IMR-90 (cell line): ENCODE measurements at places on chromosomes 6 and 20. TPM values are rescaled to one million over a fixed set of nuclear protein-coding genes. Genes with fewer than 3 reads are reported as not detected.

DNA sequence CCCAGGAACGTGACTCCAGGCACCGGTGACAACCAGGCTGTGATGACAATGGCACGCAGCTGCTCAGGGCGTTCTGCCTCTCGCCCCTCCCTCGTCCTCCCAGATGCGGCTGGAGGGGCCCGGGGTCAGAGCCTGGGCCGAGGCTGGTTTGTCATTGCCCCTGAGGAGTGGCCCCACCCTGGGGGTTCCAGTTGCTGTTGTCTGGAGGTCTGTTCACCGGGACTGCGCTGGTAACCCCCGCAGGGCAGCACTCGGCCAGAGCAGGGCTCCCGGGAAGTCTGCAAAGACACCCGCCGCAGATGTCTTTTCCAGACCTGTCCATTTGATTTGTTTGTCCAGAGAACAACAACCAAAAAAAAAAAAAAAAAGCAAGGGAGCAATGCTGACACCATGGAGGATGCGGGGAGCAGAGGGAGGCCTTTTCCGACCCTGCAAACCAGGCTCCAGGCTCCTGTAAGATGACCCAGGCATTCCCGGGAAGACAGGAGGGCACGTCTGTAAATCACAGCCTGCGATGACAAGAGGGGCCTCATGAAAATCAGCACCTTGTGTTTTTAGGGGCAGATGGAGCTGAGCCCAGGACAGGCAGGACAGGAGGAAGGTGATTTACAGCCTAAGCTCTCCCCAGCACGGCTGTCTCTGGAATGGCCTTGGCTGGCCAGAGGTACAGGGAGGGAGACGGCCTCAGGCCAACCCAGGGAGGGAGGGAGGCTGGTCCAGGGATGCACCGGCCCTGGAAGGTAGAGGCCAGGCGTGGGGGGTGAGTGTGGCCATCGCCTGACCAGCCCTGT lies 189.3 kb downstream of the ERMARD start:
- no peaks in the 10 kb centered on the region for H3K4me1 ChIP-seq
- H3K4me3 ChIP-seq = no peak overlapping the region
- no peak overlapping the region for H3K27ac ChIP-seq
- no peak for DNase-seq

- no peaks in the 10 kb centered on the region for H3K36me3 ChIP-seq
- no peak for DNase-seq
- no peak overlapping the region for H3K27ac ChIP-seq
- H3K4me1 ChIP-seq = peaks cover 2% of the 10 kb centered on the region; the same call in 1 of the 2 replicates
- no peaks in the 10 kb centered on the region for H3K27me3 ChIP-seq
Measured at GRCh38 chr6:170028629-170029345, 262.1 kb downstream of the DLL1 start.

DNA sequence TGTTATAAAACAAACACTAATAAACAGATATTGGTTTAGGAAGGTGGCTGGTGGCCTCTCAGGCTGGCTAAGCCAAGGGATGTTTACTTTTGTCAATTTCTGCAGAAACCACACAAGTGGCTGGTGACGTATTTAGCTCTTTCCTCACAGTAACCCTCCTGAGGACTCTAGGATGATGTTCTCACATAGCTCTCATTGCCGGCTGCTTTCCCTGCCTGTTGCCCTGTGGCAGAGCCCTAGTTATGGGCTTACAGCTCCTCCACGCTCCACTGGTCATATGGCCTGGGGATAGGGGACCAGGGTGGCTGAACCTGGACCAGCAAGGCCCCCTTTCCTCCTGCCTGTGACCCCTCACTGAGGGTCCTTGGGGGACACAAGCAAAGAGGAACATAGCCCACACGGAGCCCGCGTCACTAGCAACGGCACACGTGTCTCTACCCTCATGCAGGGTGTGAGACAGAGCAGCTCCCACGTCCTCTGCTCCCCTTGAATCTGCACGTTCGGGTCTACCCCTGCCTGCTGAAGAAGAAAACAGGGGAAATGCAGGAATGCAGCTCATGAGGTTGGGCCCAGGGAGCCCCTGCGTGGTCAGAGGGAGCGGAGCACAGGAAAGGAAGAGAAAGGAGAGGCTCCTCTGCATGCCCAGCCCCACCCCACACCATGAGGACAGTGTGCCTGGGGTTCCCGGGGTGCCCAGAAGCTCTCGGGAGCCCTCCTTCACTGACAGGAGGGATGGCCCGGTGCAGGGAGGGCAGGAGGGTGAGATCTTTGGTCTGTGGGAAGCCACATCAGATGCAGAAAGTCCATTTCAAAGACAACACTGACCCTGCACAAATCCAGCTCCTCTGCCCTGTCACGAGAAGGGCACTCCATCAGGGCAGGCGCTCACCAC lies 13.9 kb downstream of the RAMACL start:
- H3K27me3 ChIP-seq = no peaks in the 10 kb centered on the region
- H3K4me1 ChIP-seq = peaks cover 18% of the 10 kb centered on the region
- peak; percentile 98 for DNase-seq
- peak overlapping the region; percentile 88 for H3K27ac ChIP-seq

Gene RAD21L1
- under 0.01 TPM in 1 of 2 replicates, not detected in the other for total RNA-seq

Gene SPATS1
- total RNA-seq = not detected in 2 replicates

- H3K27me3 ChIP-seq = no peaks in the 10 kb centered on the region
- peaks cover 23% of the 10 kb centered on the region for H3K36me3 ChIP-seq
- no peak overlapping the region for H3K27ac ChIP-seq
- no peak for DNase-seq
- H3K4me3 ChIP-seq = no peak overlapping the region
Measured at GRCh38 chr6:8420031-8420588, 15.2 kb downstream of the SLC35B3 start.

GRCh38 chr6:39923861-39924260 lies 10.4 kb downstream of the MOCS1 start:
- H3K4me3 ChIP-seq = no peak overlapping the region
- no peak for DNase-seq
- peaks cover 37% of the 10 kb centered on the region for H3K36me3 ChIP-seq
- H3K27ac ChIP-seq = no peak overlapping the region
- no peaks in the 10 kb centered on the region for H3K27me3 ChIP-seq

Gene LHFPL5
- total RNA-seq = not detected in 2 replicates
